Upper lobe of right lung (tissue), 1 donor: ENCODE measurements at places on chromosomes 4 and X. TPM values are rescaled to one million over a fixed set of nuclear protein-coding genes. Genes with fewer than 3 reads are reported as not detected.

DNA sequence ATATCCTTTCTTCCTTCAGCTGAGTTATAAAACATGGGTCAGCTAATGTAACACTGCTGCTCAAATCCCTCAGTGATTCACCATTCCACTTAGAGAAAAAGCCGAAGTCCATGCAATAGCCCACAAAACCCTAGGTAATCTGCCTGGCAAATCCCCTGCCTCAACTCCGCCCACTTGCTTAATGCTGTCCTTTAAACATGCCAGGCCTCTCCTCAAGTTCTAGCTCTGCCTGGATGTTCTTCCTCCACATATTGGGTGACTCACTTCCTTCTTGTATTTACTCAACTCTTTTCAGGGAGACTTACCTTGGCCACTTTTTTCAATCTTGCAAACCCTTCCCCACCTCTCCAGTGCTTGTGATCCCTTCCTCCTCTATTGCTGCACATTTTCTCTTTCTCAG is 89.8 kb downstream of the EMCN start:
- H3K4me1 ChIP-seq, result no peaks in the 10 kb centered on the region
- H3K27me3 ChIP-seq, result no peaks in the 10 kb centered on the region
- H3K36me3 ChIP-seq, result no peaks in the 10 kb centered on the region
- H3K27ac ChIP-seq, result no peak overlapping the region
- DNase-seq, result no peak

Gene MXRA5
- total RNA-seq, result 8.9 TPM

DNA sequence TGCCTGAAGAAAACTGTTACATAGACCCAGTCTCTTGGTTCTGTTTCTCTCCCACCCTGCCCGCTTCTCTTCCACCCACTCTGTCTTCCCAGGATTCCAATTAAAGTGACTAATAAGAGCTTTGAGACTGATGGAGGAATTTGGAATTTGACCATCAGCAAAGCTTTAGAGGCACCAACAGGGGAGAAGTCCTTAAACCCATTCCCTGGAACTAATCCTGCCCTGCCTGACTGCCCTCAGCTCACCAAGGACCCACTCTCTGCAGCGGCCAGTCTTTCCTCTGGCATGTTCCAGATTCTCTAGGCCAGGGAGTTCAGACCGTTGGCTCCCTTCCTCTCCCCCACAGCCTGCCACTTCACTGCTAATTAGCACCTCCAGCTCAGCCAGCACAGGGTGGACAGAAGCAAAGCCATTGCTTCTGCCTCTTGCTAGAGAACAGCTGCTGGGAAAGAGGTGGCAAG is 23.9 kb downstream of the SCD5 start:
- no peak for DNase-seq

DNA sequence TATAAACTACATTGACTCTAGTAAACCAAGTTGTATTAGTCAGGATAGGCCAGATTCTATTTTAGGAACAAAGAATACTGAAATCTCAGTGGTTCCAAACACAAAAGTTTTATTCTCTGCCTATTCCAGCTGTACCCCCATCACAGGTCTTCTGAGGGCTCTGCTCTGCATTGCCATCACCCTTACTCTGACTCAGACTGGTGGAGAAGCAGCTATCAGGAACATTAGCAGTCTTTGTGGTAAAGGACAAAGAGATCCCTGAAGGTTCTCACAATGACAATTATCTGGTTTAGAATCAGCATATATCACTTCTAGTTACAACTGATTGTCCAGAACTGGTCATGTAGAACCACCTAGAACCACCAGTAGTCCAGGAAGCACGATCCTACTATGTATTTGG is 251.1 kb downstream of the GLUD2 start:
- H3K27ac ChIP-seq, result no peak overlapping the region
- H3K27me3 ChIP-seq, result no peaks in the 10 kb centered on the region
- H3K4me3 ChIP-seq, result no peak overlapping the region
- DNase-seq, result no peak

DNA sequence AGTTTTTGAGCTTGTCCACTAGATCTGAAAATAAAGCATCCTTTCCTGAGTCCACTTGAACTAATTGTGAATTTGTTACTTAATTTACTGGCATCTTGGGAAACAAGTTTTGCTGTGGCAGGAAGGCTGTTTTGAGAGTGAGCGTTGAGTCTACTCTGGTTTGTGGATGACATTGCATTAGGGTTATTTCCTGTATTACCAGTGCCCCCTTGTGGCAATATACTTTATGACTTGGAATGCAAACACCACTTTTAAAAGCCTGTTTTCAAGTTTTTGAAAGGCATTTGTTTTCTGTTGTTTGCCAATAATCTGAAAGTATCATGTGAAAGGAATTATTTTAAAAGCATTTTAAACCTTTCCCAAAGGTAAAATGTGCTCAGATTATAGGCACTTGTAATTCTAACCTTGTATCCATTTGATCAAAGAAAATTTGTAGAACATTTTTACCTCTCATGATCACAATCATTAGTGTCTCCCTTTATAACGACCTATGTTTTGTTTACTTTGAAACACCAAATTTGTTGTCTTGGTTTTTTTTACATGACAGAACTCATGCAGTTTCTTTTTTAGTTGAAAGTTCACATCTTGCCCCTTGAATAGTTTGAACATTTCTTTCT is 18.0 kb upstream of the CYP2U1 start:
- no peak for DNase-seq
- no peaks in the 10 kb centered on the region for H3K4me1 ChIP-seq
- H3K27ac ChIP-seq, result no peak overlapping the region
- peaks cover 6% of the 10 kb centered on the region for H3K36me3 ChIP-seq
- H3K27me3 ChIP-seq, result no peaks in the 10 kb centered on the region
- H3K4me3 ChIP-seq, result no peak overlapping the region

GRCh38 chr4:1979477-1980196 is 29.1 kb downstream of the NELFA start:
- peak; percentile 45 for DNase-seq
- no peaks in the 10 kb centered on the region for H3K4me1 ChIP-seq
- no peak overlapping the region for H3K27ac ChIP-seq
- peaks cover 76% of the 10 kb centered on the region for H3K36me3 ChIP-seq

Gene RHOXF1
- 0.72 TPM for total RNA-seq

GRCh38 chr4:4362991-4363697 is 23.8 kb upstream of the NSG1 start:
- H3K27ac ChIP-seq, result no peak overlapping the region
- no peaks in the 10 kb centered on the region for H3K36me3 ChIP-seq
- peak; percentile 34 for DNase-seq

Gene PDGFC
- 31.3 TPM for total RNA-seq

Gene CTAG1A
- not detected for total RNA-seq

DNA sequence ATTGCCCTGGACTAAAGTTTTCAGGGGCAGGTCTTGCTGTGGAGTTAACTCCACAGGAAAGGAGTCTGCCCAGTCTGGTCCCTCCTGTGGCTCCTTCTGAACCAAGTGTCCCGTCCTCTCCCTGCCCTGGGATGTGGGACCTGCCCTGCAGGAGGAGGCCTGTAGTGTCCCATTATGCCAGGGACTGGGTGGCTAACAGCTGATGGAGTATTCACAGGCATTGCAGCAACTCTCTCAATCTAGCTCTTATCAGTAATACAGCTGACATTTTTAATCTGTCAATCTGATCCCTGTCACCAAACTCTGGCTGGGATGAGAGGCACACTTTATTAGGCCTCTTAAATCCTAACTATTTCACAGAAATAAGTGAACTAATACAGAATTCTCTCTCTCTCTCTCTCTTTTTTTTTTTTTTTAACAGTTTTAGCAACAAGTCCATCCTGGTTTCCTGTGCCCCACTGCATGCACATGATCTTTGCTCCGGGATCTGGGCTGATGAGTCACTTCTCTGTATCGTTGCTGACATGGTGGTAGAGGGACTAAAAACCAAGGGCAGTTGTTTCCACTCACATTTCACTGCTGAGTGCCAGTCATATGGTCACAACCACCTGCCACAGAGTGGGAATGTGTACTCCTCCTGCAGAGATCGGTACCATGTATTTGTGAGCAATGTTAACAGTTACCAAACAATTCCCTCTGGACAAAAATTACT is 39.1 kb downstream of the HAND2 start:
- H3K36me3 ChIP-seq, result no peaks in the 10 kb centered on the region
- H3K4me1 ChIP-seq, result peaks cover 9% of the 10 kb centered on the region
- H3K27me3 ChIP-seq, result peaks cover 13% of the 10 kb centered on the region
- DNase-seq, result no peak

- no peaks in the 10 kb centered on the region for H3K4me1 ChIP-seq
- DNase-seq, result no peak
- no peak overlapping the region for H3K4me3 ChIP-seq
These were observed 26.8 kb downstream of the RBBP7 start for GRCh38 chrX:16843208-16843909.

GRCh38 chrX:20001588-20001987 is 10.7 kb upstream of the BCLAF3 start:
- no peaks in the 10 kb centered on the region for H3K27me3 ChIP-seq
- H3K4me1 ChIP-seq, result no peaks in the 10 kb centered on the region
- H3K4me3 ChIP-seq, result no peak overlapping the region
- no peaks in the 10 kb centered on the region for H3K36me3 ChIP-seq
- no peak for DNase-seq

Gene VEGFD
- total RNA-seq, result 80.1 TPM

GRCh38 chrX:124651031-124651430 is 304.7 kb downstream of the SH2D1A start:
- H3K36me3 ChIP-seq, result no peaks in the 10 kb centered on the region
- H3K4me1 ChIP-seq, result no peaks in the 10 kb centered on the region
- no peaks in the 10 kb centered on the region for H3K27me3 ChIP-seq
- no peak for DNase-seq
- H3K4me3 ChIP-seq, result no peak overlapping the region
- H3K27ac ChIP-seq, result no peak overlapping the region

Gene TMEM185A
- 19.9 TPM for total RNA-seq

GRCh38 chrX:145178268-145178667 is 69.0 kb upstream of the SPANXN1 start:
- H3K36me3 ChIP-seq, result no peaks in the 10 kb centered on the region
- H3K27ac ChIP-seq, result no peak overlapping the region
- no peak for DNase-seq

Gene TGIF2LX
- total RNA-seq, result not detected

Gene FGFR3
- total RNA-seq, result 32.1 TPM

DNA sequence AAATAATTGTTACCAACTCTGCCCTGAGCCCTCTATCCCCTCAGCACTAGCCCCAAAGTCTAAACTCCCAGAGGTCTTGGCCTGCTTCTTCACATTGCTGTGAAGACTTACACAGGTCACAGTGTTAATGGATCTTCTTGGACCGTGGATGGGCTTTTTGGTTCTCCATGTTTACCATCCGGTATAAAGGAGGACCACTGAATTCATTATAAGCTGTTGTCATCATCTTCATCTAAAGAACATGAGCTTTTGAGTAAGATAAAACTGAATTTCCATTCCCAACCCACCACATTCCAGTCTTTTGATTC is 8.5 kb downstream of the NUDT11 start:
- H3K27ac ChIP-seq, result no peak overlapping the region
- DNase-seq, result no peak
- H3K4me3 ChIP-seq, result no peak overlapping the region

Gene GRPR
- not detected for total RNA-seq

- H3K36me3 ChIP-seq, result peaks cover 35% of the 10 kb centered on the region
- no peaks in the 10 kb centered on the region for H3K4me1 ChIP-seq
- DNase-seq, result no peak
- no peaks in the 10 kb centered on the region for H3K27me3 ChIP-seq
- no peak overlapping the region for H3K27ac ChIP-seq
These were observed 31.8 kb upstream of the ZCCHC13 start for GRCh38 chrX:74272230-74272629.

DNA sequence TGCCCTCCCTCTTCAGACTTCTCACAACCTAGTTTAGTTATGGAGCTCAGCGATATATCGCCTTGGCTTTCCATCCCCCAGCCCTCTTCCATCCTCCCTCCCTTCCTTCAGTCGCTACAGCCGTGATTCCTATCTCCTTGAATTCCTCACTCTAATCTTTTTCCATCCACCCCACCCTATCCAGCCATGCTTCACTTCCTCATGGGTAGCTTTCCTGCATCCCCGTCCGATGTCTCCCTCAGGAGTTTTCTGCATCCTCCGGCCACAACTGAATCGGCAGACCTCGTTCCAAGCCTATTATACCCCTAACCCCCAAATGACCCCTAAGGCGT is 456 bp downstream of the SNX12 start:
- DNase-seq, result no peak
- peak overlapping the region; percentile 65 for H3K27ac ChIP-seq
- H3K27me3 ChIP-seq, result no peaks in the 10 kb centered on the region

Gene TEX13C
- not detected for total RNA-seq

GRCh38 chr4:57865264-57865663 is 755.1 kb upstream of the IGFBP7 start:
- no peaks in the 10 kb centered on the region for H3K36me3 ChIP-seq
- DNase-seq, result no peak
- no peaks in the 10 kb centered on the region for H3K27me3 ChIP-seq
- no peak overlapping the region for H3K4me3 ChIP-seq
- H3K27ac ChIP-seq, result no peak overlapping the region
- no peaks in the 10 kb centered on the region for H3K4me1 ChIP-seq

DNA sequence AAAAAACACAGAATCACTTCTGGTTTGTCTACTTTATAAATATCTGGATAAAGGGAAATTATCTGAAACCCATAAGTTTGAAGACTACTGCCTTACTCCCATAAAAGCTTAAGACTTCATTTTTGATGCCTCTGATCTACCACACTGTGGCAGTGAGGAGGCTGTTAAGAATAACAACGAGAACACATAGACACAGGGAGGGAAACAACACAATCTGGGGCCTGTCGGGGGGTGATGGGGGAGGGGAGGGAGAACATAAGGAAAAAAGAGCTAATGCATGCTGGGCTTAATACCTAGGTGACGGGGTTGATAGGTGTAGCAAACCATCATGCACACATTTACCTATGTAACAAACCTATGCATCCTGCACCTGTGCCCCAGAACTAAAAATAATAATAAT is 573.7 kb downstream of the GBA3 start:
- no peaks in the 10 kb centered on the region for H3K36me3 ChIP-seq
- no peak overlapping the region for H3K27ac ChIP-seq
- H3K27me3 ChIP-seq, result no peaks in the 10 kb centered on the region
- no peak for DNase-seq
- no peak overlapping the region for H3K4me3 ChIP-seq
- no peaks in the 10 kb centered on the region for H3K4me1 ChIP-seq

GRCh38 chrX:8288590-8288989 is 117.5 kb upstream of the VCX2 start:
- H3K4me1 ChIP-seq, result no peaks in the 10 kb centered on the region
- H3K27ac ChIP-seq, result no peak overlapping the region
- no peak for DNase-seq

DNA sequence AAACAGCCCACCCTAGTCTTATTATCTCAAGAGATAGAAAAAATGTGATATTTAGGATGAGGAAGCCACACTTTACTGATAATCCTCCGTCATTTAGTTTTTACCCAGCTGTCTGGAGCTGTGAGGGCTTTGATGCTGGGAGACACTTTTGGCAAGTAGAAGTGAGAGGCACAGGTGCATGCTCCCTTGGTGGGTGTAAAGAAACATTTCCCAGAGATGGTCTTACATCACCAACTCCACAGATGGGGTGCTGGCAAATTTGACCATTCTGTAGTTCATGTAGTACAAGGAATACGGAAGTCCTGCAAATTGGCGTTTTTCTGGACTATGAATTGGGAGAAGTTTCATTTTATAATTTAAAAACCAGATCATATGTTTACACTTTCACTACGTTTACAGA is 28.5 kb downstream of the TRIM61 start:
- H3K4me1 ChIP-seq, result no peaks in the 10 kb centered on the region
- no peak overlapping the region for H3K27ac ChIP-seq
- no peak overlapping the region for H3K4me3 ChIP-seq
- no peaks in the 10 kb centered on the region for H3K36me3 ChIP-seq

Gene SLC6A14
- 50.2 TPM for total RNA-seq
